ENCODE measurements at places on chromosomes 1 and 21. TPM values are rescaled to one million over a fixed set of nuclear protein-coding genes. Genes with fewer than 3 reads are reported as not detected.

DNA sequence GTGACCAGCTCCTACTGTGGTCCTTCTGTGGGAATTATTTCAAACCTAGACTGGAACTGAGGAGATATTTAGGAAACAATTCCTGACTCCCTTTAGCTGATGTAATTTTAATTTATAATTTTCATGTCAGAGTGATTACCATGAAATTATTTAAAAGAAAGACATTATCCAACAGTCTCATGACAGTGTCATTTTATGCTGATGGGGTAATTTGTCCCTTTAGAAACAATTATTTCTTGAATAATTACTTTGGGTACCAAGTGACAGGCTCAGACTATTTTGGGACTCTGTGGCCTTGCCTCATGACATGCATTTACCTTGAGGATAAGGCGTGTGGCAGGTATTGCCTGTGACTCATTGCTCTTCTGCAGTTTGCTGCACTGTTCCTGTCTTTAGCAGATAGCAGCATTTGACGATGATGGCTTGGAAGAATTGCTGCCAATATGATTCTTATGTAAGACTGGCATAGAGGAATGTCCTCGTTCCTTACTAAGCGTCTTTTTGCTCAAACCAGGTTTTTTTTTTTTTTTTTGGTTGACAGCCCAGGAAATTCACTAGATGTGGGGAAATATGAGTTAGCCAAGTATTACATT is 206.0 kb upstream of the HMCN1 start:
- H3K4me3 ChIP-seq: no peak overlapping the region
- no peaks in the 10 kb centered on the region for H3K27me3 ChIP-seq
- no peak overlapping the region for H3K27ac ChIP-seq
- peaks cover 18% of the 10 kb centered on the region for H3K4me1 ChIP-seq
- H3K36me3 ChIP-seq: peaks cover 6% of the 10 kb centered on the region
- no peak for DNase-seq

GRCh38 chr1:15187175-15188129 is 33.9 kb downstream of the TMEM51 start:
- peaks cover 14% of the 10 kb centered on the region for H3K27me3 ChIP-seq
- H3K36me3 ChIP-seq: no peaks in the 10 kb centered on the region
- H3K4me1 ChIP-seq: no peaks in the 10 kb centered on the region
- H3K4me3 ChIP-seq: no peak overlapping the region
- no peak for DNase-seq

- H3K4me1 ChIP-seq: no peaks in the 10 kb centered on the region
- no peak overlapping the region for H3K27ac ChIP-seq
- DNase-seq: no peak
- H3K4me3 ChIP-seq: no peak overlapping the region
- H3K36me3 ChIP-seq: no peaks in the 10 kb centered on the region
Measured at GRCh38 chr1:29551123-29551936, 315.0 kb downstream of the PTPRU start.

GRCh38 chr21:36306872-36307534 is 13.0 kb upstream of the MORC3 start:
- no peaks in the 10 kb centered on the region for H3K27me3 ChIP-seq
- H3K27ac ChIP-seq: no peak overlapping the region
- no peaks in the 10 kb centered on the region for H3K36me3 ChIP-seq

VWA5B1 gene
- not detected for polyA plus RNA-seq

DNA sequence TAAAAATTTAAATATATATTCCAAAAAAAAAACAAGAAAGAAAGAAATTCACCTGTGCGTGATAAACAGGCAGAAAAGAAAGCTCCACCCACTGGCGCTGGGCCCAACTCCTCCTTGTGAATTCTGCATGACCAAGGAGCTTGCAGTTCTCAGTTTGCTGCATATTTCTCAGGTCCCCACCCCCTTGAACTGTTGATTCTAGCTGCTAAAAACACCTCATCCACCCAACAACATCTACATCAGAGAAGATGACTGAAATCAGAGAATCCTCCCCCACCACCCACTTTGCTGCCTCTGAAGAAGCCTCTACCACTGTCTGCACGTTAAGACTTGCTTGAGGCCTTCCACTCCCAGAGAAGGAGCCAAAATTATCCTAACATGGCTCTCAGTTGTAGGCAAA is 104.8 kb downstream of the RGS2 start:
- no peak for DNase-seq
- no peaks in the 10 kb centered on the region for H3K4me1 ChIP-seq
- no peak overlapping the region for H3K27ac ChIP-seq
- H3K36me3 ChIP-seq: no peaks in the 10 kb centered on the region

DNA sequence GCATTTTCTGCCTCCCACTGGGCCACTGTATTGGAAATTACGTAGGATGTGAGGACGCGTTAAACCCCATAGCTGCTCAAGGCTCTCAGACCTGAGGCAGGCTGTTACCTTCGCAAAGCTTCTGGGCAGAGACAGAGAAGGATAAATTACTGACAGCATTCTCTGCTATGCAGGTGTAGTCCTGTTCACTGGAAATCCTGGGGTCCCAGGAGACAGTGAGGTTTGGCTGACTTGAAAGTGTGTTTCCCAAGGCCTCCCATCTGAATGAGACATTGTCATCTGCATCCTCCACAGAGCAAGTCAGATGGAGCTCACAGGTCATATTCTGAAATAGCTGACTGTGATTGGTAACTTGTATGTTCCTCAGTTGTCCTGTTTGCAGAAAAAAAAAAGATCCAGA is 32.0 kb downstream of the SLAMF6 start:
- peaks cover 16% of the 10 kb centered on the region for H3K4me1 ChIP-seq
- DNase-seq: no peak
- H3K4me3 ChIP-seq: no peak overlapping the region
- no peak overlapping the region for H3K27ac ChIP-seq

KRTAP19-1 gene
- polyA plus RNA-seq: not detected

DNA sequence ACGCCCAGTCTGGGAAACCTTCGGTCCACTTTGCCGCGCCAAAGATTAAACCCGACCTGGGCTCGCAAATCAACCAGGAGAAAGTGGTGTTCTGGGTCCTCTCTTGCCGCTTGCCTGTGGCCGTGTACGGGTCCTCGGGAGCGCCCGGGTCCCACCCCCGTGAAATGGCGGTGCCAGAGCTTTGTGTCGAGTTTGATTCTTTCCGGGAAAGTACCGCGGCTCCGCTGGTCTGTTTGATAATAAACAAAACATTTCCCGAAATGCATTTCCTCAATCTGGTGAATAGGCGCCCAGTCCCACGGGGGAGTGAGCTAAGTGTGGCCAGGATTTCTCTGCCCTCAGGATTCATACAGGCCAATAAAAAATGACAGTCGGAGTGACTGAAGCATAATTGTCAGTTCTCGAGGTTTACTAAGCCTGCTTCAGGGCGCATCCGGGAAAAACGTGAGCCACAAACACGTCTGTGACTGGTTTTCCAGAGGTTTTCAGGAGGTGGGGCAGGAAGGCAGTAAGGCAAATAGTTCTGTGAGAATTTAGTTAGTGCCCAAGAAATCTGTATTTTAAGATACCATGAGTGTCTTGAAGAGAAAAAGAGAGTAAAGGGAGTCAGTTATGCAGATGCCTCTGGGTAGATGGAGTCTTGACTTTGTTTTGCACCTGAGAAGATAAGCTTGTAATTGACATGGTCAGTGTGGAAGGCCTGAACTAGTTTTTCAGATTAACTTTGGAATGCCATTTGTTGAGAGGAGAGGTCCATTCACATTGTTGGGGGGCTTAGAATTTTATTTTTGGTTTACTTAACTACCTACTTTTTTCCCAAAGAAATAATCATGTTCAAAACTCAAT is 675 bp downstream of the IFNAR1 start:
- H3K36me3 ChIP-seq: peaks cover 4% of the 10 kb centered on the region
- peaks cover 32% of the 10 kb centered on the region for H3K4me1 ChIP-seq
- DNase-seq: peak; percentile 73
- no peak overlapping the region for H3K27ac ChIP-seq
- no peak overlapping the region for H3K4me3 ChIP-seq
- H3K27me3 ChIP-seq: no peaks in the 10 kb centered on the region

GRCh38 chr1:31216016-31216415 is 23.7 kb downstream of the NKAIN1 start:
- DNase-seq: no peak
- no peaks in the 10 kb centered on the region for H3K4me1 ChIP-seq
- no peak overlapping the region for H3K4me3 ChIP-seq
- H3K27ac ChIP-seq: no peak overlapping the region
- no peaks in the 10 kb centered on the region for H3K36me3 ChIP-seq

- H3K4me3 ChIP-seq: no peak overlapping the region
- H3K4me1 ChIP-seq: peaks cover 40% of the 10 kb centered on the region
- no peaks in the 10 kb centered on the region for H3K36me3 ChIP-seq
- H3K27ac ChIP-seq: no peak overlapping the region
- H3K27me3 ChIP-seq: no peaks in the 10 kb centered on the region
Measured at GRCh38 chr21:29237110-29238052, 61.3 kb upstream of the BACH1 start.
